ENCODE measurements at places on chromosomes 4 and X.
A peak's percentile ranks its signal among the peaks of the same experiment; 100 is the strongest.

GRCh38 chr4:25161593-25161950 is 1.3 kb upstream of the SEPSECS start:
- H3K4me3 ChIP-seq: peak overlapping the region; percentile 88
- no peaks in the 10 kb centered on the region for H3K27me3 ChIP-seq
- peaks cover 4% of the 10 kb centered on the region for H3K36me3 ChIP-seq

GRCh38 chrX:146881521-146881920 is 67.0 kb upstream of the CXorf51A start:
- H3K4me1 ChIP-seq: no peaks in the 10 kb centered on the region
- DNase-seq: no peak
- H3K36me3 ChIP-seq: peaks cover 21% of the 10 kb centered on the region
- no peaks in the 10 kb centered on the region for H3K27me3 ChIP-seq

DNA sequence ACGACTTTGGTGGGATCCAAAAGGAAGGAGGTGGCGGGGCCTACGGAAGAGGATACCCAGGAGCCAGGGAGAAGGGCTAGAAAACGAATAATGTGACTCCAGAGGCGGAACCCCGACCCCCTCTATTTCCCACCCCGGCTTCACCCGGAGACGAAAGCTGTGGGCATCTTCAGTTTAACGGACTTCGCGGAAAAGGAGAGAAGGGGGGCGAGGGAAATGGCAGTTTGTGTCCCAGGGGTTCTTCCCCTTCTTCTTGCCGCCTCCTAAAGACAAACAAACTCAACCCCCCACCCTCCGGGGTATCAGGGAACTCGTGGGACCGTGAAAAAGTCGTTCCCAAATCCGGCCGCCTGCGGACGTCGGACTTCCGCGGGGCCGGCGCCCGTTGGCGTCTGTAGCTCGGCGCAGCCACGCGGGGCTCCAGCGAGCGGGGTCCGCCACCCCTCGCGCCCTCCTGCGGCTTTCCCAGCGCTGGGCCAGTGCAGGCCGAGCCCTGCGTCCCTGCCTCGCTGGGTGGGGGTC is 3.6 kb upstream of the LEF1 start:
- no peak overlapping the region for H3K27ac ChIP-seq
- H3K4me3 ChIP-seq: peak overlapping the region; percentile 81

GRCh38 chr4:101169044-101170014 is 178.0 kb downstream of the PPP3CA start:
- H3K4me1 ChIP-seq: peaks cover 16% of the 10 kb centered on the region
- DNase-seq: peak; percentile 70
- H3K27me3 ChIP-seq: no peaks in the 10 kb centered on the region
- H3K36me3 ChIP-seq: no peaks in the 10 kb centered on the region
- no peak overlapping the region for H3K4me3 ChIP-seq

DNA sequence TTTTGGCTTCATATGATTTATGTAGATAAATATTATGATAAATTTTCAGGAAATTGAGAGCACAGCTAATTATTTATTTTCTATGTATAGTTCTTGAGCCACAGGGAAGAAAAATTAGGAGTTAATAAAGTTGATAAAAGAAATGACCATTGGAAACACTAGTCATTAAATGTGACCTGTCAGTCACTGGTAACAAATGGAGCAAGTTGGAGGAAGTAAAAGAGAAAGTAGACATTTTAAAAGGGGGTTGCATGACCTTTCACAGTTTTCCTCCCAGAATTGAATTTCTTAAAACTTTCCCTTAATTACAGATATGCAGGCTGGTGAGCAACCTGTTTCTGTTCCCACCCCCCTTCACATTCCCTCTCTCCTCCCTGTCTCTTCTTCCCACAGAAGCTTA is 5.3 kb downstream of the SMIM9 start:
- no peaks in the 10 kb centered on the region for H3K36me3 ChIP-seq
- no peak overlapping the region for H3K4me3 ChIP-seq
- DNase-seq: no peak
- H3K27me3 ChIP-seq: no peaks in the 10 kb centered on the region

GRCh38 chrX:53227224-53227765 is 2.3 kb upstream of the KDM5C start:
- H3K4me3 ChIP-seq: no peak overlapping the region
- DNase-seq: no peak

GRCh38 chr4:42172921-42173320 is 20.5 kb upstream of the BEND4 start:
- no peaks in the 10 kb centered on the region for H3K27me3 ChIP-seq
- H3K4me3 ChIP-seq: no peak overlapping the region
- no peak for DNase-seq
- H3K36me3 ChIP-seq: 0 out of 2 replicates have a peak, but pooled peaks cover 6% of the 10 kb centered on the region
- H3K27ac ChIP-seq: no peak overlapping the region
- H3K4me1 ChIP-seq: peaks cover 16% of the 10 kb centered on the region

DNA sequence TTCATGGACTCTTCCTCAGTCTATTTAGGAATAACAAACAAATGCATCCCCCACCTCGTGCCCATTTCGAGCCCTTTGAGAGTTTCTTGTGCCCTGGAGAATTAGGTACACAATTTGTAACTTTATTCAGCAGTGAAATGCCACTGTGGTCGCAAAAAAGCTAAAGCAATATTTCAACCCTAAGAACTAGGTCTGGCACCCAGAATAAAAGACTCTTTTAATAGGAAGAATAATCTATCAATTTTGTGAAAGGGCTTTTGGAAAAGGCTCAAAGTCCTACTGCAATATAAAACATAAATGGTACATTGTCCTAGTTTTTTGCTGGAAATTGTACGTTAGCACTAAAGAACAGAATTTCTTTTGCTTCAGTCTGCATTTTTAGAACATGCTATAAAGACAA is 304.6 kb upstream of the TENM3 start:
- H3K4me1 ChIP-seq: peaks cover 27% of the 10 kb centered on the region
- no peaks in the 10 kb centered on the region for H3K36me3 ChIP-seq
- H3K27ac ChIP-seq: no peak overlapping the region

- H3K27ac ChIP-seq: no peak overlapping the region
- no peak for DNase-seq
- H3K4me3 ChIP-seq: no peak overlapping the region
- no peaks in the 10 kb centered on the region for H3K4me1 ChIP-seq
These were observed 193.0 kb downstream of the KLHL4 start for GRCh38 chrX:87710580-87710979.

DNA sequence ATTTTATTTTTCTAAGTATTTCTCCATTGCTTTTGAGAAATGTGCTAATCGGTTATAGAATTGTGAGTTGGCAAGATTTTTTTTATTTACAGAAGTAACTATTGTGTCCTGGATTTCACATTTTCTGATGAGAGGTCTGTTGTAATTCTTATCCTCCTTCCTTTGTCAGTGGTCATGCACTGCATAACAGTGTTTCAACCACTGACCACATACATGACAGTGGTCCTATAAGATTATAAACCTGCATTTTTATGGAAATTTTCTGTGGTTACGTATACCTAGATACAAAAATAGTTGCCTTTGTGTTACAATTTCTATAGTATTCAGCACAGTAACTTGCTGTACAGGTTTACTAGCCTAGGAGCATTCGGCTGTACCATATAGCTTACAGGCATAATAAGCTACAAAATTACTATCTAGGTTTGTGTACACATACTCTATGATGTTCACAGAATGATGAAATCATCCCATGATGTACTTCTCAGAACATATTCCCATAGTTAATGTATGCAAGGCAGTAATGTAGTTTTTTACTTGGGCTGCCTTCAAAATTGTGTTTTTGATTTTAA is 47.8 kb downstream of the APELA start:
- H3K27ac ChIP-seq: no peak overlapping the region
- no peak overlapping the region for H3K4me3 ChIP-seq
- no peak for DNase-seq
- no peaks in the 10 kb centered on the region for H3K27me3 ChIP-seq
- no peaks in the 10 kb centered on the region for H3K36me3 ChIP-seq

DNA sequence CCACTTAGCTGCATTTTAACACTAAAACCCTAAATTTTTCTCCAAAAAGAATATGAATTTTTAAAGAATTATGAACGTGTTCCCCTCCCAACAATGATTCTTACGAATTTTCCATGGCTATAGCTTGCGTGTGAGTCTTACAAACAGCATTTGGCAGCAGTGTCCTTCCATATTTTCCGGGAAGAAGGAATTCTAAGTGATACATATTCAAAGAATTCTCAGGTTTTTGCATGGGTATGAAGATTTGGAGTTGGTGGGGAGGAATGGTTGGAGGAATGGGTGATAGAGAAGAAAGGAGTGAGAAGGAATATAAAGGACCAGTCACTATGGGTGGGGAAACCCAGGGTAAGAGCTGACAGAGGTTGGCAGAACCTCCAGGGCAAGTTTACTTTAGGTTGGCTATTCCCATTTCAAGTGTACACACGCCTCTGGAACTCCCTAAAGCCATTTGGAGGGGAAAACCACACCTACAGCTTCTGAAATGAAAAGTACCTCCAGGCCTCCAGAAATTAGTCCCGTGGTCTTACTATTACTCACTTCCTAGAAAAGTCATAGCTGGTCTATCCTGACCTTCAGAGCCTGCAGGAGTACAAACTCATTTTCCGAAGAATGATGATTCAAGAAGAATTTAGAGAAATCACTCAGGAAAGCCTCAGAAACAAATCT is 420.8 kb upstream of the DIPK2B start:
- H3K4me1 ChIP-seq: peaks cover 25% of the 10 kb centered on the region
- H3K4me3 ChIP-seq: no peak overlapping the region
- H3K27me3 ChIP-seq: no peaks in the 10 kb centered on the region

DNA sequence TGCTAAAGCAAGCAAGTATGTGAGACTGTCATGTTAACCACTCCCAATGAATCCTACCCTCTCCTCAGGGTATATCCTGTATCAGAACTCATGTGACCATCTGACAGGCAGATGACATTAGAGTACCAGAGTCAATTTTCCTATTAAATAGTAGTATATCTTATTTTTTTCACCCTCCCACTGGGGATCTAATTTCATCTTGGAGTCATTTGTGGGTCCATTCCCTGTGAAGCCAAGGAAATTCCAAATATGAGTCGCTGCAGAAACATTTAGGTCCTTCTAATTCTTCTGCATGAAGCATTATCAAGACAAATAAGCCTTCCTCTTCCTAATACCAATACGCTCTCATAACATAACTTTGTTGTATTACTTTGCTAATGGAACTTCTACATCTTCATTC is 52.2 kb upstream of the BLTP1 start:
- H3K27me3 ChIP-seq: peaks cover 68% of the 10 kb centered on the region
- no peak overlapping the region for H3K27ac ChIP-seq
- H3K4me3 ChIP-seq: peak overlapping the region; percentile 5
- H3K36me3 ChIP-seq: no peaks in the 10 kb centered on the region
- peaks cover 22% of the 10 kb centered on the region for H3K4me1 ChIP-seq

DNA sequence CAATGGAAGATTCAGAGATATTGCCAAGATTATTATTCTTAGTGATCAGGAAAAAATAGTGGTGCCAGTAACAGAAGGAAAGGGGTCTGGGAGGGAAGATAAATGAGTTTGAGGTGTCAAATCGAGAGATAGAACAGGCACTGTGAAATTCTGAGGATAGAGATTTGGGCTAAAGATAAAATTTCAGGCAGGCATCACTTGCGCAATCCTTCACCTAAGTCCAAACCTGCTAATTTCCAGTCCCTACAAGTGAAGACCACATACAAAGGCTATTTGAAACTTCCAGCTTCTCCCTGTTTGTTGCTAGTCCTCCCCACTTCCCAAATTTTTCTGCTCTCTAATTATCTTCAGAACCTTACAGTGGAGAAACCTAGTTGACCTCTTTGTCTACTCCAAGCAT is 494.6 kb downstream of the MAGEE1 start:
- DNase-seq: no peak
- H3K27ac ChIP-seq: no peak overlapping the region
- no peaks in the 10 kb centered on the region for H3K27me3 ChIP-seq
- peaks cover 10% of the 10 kb centered on the region for H3K4me1 ChIP-seq

GRCh38 chr4:18803781-18804180 is 782.2 kb upstream of the LCORL start:
- H3K4me1 ChIP-seq: peaks cover 9% of the 10 kb centered on the region
- DNase-seq: no peak
- H3K36me3 ChIP-seq: peaks cover 5% of the 10 kb centered on the region
- no peak overlapping the region for H3K4me3 ChIP-seq
- H3K27ac ChIP-seq: no peak overlapping the region

GRCh38 chr4:156763511-156763910 is 208.1 kb downstream of the PDGFC start:
- DNase-seq: no peak
- no peak overlapping the region for H3K27ac ChIP-seq
- H3K4me3 ChIP-seq: no peak overlapping the region
- no peaks in the 10 kb centered on the region for H3K36me3 ChIP-seq
- H3K27me3 ChIP-seq: no peaks in the 10 kb centered on the region

DNA sequence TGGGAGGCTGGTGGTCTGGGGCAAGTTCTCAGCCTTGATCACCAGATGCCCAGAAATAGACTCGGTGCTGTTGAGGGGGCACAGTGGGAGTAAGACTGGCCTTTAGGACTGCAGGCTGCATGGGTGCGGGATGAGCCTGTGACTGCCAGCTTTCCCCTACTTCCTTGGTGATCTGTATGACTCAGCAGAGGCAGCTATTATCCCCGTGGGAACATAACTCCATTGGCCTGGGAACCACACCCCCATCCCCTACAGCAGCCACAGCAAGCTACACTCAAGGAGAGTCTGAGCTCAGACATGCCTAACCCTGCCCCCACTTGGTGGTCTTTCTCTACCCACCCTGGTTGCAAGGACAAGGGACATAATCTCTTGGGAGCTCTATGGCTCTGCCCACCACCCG is 20.6 kb downstream of the CLIC2 start:
- H3K36me3 ChIP-seq: peaks cover 11% of the 10 kb centered on the region
- H3K27me3 ChIP-seq: no peaks in the 10 kb centered on the region
- H3K4me1 ChIP-seq: peaks cover 15% of the 10 kb centered on the region
- no peak overlapping the region for H3K27ac ChIP-seq

DNA sequence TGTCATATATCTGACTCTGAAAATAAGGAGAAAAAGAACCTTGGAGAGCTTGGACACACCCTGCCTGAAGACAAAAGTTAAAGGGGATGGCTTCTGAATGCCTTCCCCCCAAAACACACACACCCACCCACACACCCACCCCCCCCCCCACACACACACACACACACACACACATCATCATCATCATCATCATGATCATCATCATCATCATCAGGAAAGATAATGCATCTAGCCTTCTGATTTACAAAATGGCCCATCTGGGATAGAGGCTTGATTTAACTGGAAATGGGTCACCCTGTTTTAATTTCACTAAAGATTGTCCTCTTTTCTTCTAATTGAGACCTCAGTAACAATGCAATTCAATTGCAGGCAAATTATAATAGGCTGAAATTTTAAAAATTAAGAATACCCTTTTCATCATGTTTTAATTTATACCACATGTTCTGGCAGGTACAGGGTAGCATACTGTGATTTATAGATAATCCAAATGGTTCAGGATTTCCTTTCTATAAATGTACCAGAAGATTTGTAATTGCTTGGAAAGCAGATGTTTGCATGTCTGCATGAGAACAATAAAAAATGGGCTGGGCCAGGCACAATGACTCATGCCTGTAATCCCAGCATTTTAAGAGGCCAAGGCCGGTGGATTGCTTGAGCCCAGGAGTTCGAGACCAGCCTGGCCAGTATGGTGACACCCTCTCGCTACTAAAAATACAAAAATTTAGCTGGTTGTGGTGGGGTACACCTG is 56.5 kb downstream of the TRIM2 start:
- H3K36me3 ChIP-seq: peaks cover 23% of the 10 kb centered on the region
- no peak for DNase-seq
- H3K4me1 ChIP-seq: peaks cover 52% of the 10 kb centered on the region
- H3K27ac ChIP-seq: peak overlapping the region; percentile 100
- H3K27me3 ChIP-seq: no peaks in the 10 kb centered on the region
